ENCODE measurements at places on chromosomes 1 and 21.
A peak's percentile ranks its signal among the peaks of the same experiment; 100 is the strongest.

DNA sequence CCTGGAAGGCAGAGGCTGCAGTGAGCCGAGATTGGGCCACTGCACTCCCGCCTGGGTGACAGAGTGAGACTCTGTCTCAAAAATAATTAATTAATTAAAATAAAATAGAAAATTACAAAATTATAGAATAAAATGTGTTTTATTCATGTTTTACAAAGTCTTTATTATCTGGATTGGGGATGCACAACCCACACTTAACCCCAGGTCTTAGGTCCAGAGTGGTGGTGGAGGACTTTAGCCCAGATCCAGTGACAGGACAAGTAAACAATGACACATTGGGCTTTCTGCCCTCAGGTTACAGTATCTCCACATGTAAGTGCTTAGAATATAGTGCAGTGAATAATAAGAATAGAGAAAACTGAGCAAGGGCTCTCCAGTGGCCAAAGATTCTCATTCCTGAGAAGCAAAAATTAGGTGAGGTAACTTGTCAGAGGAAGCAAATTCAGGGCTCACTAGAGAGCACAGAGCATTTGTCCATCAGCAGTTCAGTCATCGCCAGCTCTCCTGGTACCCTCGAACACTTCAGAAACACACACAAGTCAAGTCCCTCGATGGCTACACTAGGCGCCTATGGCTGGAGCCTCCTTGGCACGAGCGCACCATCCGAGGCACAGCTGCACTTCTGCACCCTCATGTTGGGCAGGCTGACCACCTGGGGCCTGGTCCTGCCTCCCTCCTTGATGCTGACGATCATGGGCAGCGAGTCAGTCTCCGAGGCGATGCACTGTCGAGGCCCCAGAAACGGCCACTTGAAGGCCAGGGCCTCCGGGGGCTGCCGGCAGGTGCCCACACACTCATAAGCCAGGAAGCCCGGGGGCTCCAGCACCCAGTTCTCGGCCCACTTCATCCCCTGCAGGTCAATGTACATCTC is 2.6 kb downstream of the LEFTY1 start:
- no peak for DNase-seq

DNA sequence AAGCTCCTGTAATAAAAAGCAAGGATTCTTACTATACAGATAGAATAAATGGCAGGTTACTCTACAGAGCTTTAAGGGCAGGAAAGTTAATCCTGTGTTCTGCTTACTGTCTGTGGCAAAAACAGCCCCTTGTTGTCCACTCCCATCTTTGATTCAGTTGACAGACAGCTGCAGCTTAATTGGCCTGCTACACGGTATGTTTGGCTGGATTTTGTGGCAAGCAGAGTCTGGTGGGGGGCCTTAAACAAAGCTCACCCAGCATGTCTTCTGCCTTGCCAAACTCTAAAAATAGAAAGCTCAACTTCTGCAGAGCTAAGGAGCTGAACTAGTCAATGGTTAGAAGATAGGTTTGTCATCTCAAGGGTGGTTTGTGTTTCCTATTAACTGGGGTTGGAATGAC is 407.2 kb downstream of the HLX start:
- DNase-seq: peak; percentile 53

DNA sequence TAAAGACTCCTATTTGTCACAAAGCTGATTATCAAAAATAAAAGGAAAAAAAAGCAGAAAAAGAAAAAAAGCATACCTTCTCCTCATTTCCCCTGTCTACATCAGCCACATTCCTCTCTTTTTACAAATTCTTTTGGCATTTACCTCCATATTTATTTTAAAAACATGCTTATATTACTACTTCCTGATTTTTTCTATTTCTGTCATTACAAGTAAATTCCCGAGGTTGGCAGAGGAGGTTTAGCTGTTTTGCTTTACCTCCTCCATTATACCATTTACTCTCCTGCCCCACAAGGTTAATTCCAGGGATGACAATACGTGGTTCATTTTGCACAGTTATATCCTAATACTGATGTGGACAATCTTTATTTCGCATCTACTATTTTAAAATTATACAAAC is 26.3 kb upstream of the CD34 start:
- DNase-seq: no peak

DNA sequence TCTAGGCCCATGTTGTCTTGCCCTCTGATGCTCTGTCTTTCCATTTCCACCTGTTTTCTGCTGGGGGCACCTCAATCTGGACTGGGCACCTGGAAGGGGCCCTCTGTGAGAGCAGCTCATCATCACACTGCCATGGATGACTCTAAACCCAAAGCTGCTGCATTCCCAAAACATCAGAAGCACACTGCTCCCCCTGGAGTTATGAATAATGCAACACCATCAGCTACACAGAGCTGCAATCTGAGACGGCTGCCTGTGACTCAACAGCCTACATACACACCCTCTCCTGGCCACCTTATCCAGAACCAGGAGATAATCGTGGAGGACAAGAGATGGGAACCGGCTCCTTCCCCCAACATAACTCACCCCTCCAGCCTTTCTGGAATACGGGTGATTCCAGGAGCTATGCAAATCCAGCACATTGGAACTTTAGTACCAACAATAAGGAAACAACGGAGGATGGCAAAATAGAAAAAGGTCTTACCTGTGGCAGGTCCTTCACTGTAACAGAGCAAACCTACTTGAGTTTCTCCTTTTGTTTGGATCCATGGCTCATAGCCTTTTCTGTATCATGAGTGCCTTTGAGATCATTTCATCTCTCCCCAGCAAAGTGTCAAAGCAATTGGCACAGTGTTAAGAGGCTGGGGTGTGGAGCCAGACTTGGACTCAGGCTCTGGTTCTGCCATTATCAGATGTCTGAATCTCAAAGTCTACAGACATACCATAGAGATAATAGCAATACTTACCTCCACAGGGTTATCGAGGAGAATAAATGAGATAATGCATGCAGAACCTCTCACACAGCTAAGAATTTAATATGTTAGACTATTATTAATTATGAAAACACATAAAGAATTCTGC is 29.3 kb downstream of the AK2 start:
- DNase-seq: peak; percentile 36

DNA sequence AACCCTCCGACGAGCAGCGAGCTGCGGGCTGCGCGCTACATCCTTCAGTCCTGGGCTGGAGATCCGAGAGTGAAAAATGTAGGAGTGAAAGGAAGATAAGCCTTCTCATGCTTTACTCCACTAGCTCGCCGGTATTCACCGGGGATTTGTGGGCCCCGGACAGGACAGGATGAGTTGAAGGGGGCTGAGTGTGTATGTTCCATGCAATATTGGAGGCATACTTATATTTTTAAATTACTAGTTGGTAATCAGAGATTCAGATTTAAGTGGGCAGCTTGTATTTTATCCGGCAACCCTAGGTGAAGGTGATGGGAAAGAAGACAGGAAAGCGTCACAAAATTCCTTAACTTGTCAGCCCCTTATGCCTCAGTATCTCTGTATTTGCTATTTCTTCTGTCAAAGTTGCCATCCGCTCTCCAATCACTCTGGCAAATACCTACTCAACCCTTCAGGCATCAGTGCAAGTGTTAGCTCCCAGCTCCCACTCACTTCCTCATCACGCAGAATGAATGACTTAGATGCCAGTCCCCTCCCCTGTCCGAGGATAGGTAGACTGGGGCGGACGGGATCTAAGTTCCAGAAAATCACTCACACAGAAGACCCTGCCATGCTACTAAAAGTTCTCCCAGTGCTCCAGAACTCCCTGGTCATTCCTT is 503 bp upstream of the PIGM start:
- DNase-seq: no peak

GRCh38 chr1:175865041-175865766 is 121.8 kb upstream of the TNR start:
- no peak for DNase-seq

- DNase-seq: peak; percentile 98
Measured at GRCh38 chr1:51957618-51958017, 32.9 kb downstream of the RAB3B start.

GRCh38 chr1:185646202-185646683 is 87.9 kb upstream of the HMCN1 start:
- peak; percentile 73 for DNase-seq

GRCh38 chr1:227068883-227069282 is 128.8 kb downstream of the COQ8A start:
- DNase-seq: no peak

DNA sequence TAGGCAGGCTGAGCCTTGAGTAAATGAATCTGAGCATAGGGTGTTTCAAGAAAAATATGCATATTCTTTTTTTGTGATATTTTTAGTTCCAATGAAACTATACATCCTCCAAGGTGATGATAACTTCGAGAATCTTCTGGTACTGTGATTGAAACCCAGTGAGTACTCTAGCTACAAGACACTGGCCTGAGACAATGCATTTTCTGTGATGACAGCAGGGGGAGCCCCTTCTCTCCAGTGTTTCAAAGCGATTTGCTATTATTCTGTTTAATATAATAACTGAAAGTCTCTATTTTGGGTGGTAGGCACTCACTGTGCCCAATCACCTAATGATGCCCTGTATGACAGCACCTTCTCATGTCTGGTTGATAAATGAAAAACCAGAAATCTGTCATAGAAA is 12.1 kb downstream of the IRF2BP2 start:
- DNase-seq: peak; percentile 24

- no peak for DNase-seq
Measured at GRCh38 chr1:94009304-94009703, 100.1 kb upstream of the GCLM start.

- DNase-seq: no peak
Measured at GRCh38 chr1:44571712-44572571, 102.3 kb downstream of the TMEM53 start.

All from COR-L47 (cell line).